ENCODE measurements at places on chromosomes 2 and 18.

- DNase-seq, result no peak
Measured at GRCh38 chr2:8578335-8579244, 103.3 kb upstream of the ID2 start.

DNA sequence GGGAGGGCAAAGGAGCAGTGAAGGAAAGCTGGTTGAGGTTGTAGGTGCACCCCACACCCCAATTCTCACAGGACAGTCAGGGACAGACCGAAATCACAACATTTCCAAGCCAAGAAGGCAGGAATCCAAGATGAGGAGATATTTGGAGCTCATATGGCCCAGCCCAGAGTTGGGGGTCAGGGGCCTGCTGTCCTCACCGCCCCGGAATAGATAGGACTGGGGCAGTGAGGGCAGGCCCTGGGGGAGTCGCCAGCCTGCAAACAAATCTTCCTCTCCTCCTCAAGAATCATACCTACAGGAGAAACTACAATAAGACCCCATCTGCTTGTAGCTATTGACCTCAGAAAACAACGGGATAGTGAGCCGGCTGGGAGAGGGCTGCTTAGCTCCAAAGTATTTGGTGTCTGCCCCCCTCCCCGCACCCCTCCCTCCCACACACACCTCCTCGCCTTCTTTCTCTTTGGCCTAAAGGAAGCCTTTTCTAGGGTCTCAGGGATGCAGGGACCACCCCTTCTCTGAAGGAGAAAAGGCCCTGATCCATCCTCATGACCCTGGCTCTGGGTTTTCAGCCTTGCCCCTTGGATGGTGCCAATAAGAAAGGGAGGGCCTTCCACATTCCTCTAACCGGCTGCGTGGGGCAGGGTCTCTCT is 3.8 kb downstream of the EN1 start:
- no peak for DNase-seq

DNA sequence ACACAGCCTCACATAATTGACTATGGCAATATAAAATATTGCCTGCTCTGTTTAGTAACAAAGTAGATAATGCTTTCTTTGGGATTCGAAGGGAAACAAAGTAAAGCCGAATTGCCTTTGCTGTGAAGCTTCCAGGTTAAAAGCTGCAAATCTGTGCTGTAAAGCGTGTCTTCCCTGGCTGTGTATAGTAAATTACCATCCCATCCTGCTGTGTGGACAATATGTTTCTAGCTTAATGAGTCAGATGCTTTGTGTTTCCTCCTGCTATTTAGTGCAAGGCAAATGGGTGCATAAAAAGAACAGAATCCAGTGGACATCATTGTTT is 265.1 kb downstream of the SOCS6 start:
- DNase-seq, result peak; percentile 59

GRCh38 chr2:218694405-218695145 is 16.1 kb upstream of the TTLL4 start:
- DNase-seq, result no peak

GRCh38 chr2:2452961-2453360 is 121.9 kb upstream of the MYT1L start:
- DNase-seq, result no peak

GRCh38 chr2:183091954-183092345 is 13.4 kb downstream of the DUSP19 start:
- no peak for DNase-seq

GRCh38 chr2:196160101-196160500 is 11.3 kb downstream of the STK17B start:
- no peak for DNase-seq

GRCh38 chr2:218125626-218126080 is at the start of gene CXCR2:
Gene CXCR2 (plus strand): TSS chr2:218126028. CDS start chr2:218134802, 8,774 bp downstream.
- DNase-seq, result no peak

- DNase-seq, result no peak
Measured at GRCh38 chr2:68435615-68436014, 31.5 kb downstream of the FBXO48 start.

GRCh38 chr2:219521066-219521880 is 7.0 kb downstream of the ASIC4 start:
- DNase-seq, result no peak

- no peak for DNase-seq
Measured at GRCh38 chr2:235219048-235219447, 267.2 kb downstream of the SH3BP4 start.

DNA sequence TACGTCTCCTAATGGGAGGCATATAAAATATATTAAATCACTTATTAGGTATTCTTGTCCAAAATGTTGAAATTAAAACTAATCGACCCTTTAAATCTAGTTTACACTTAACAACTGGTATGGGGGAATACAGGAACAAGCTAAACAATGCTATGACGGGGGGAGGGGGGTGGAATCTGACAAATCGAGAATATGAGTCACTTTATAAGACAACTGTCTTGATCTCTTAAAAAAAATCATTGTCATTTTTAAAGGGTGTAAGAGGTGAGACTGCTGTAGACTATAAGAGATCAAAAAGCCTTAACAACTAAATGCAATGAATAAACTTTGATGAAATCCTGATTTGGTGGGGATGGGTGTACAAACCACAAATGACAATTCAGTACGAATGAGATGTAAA is 6.0 kb downstream of the MAP3K2 start:
- DNase-seq, result no peak

- no peak for DNase-seq
Measured at GRCh38 chr18:69250305-69251151, 150.2 kb upstream of the DOK6 start.

- no peak for DNase-seq
Measured at GRCh38 chr18:62464266-62464665, 58.6 kb upstream of the ZCCHC2 start.

GRCh38 chr18:58513615-58514335 is 115.1 kb downstream of the ALPK2 start:
- no peak for DNase-seq

DNA sequence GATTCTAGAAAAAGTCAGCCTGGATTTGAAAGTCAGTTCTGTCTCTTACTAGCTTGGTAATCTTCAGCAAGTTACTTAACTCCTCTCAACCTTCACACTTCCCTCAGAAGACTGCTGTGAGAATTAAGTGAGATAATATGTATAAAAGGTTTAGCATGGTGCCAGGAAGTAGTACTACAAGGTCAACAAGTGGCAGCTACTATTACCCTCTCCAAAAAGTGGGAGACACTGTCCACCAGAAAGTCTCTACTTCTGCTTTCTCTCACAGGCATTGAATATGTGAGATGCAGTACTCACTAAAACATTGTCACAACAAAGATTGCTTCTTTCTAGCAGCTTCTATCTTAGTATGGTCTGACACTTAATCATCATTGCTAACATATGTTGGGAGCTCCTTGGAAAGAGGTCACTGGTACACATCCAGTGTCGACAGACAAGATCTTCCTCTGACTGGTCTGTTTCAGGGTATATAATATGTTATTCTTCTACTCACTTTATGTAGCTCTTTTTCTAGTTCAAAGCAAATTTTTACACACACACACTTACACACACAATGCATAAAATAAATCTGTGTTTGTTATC is 47.9 kb downstream of the DOCK10 start:
- no peak for DNase-seq

GRCh38 chr2:61193670-61194561 is 31.9 kb downstream of the C2orf74 start:
- no peak for DNase-seq

DNA sequence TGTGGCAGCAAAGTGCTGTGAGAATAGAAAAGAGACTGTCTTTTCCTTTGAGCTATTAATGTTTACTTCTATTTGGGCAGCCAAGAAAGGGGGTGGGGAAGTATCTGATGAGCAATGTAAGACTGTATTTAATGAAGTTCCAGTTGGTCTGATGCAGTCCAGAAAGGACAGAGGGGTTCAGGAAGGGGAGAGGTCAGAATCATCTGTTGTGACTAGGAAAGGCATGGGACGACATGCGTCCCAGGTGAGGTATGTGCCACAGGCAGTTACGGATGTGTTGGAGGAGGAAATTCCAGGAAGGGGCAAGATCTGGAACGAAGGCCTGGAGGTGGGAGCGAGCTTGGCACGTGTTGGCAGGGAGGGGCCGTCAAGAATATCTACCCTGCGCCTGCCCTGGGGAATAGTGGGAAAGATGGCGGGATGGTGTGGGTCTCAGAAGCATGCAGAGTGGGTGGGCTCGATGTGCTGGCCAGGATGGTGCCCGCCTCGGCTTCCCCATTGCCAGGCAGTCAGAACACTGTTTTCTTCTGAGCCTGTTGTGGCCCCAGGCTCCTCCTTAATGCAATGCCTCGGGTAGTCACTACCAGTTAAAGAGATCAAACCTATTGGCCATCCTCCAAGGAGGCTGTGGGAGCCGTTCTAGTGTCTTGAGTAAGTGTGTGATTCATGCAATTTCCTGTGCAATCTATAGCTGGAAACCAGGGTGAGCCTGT is 57.8 kb upstream of the TXNDC2 start:
- no peak for DNase-seq

GRCh38 chr2:159002462-159003111 is 34.1 kb downstream of the TANC1 start:
- no peak for DNase-seq

- DNase-seq, result no peak
Measured at GRCh38 chr2:74174909-74175308, 3.8 kb downstream of the MOB1A start.

DNA sequence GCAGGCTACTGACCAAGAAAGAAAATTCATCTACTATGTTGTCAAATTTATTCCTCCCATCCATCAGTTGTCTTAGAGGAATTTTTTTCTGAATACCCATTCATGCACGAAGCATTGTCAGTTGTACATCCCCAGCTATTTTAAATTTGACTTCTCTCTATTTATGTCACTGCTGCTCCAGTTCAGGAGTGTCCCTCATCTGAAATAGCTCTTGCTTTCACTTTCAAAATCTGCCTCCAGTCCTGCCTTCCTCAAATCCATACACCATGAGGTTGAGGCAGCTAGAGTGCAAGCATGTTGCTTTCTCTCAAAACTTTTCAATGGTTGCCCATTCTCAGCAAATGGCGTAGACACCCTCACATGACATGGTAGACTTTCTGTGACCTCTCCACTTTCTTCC is 335.4 kb upstream of the CDH2 start:
- no peak for DNase-seq

- no peak for DNase-seq
Measured at GRCh38 chr2:111698743-111699554, 185.0 kb downstream of the ANAPC1 start.

DNA sequence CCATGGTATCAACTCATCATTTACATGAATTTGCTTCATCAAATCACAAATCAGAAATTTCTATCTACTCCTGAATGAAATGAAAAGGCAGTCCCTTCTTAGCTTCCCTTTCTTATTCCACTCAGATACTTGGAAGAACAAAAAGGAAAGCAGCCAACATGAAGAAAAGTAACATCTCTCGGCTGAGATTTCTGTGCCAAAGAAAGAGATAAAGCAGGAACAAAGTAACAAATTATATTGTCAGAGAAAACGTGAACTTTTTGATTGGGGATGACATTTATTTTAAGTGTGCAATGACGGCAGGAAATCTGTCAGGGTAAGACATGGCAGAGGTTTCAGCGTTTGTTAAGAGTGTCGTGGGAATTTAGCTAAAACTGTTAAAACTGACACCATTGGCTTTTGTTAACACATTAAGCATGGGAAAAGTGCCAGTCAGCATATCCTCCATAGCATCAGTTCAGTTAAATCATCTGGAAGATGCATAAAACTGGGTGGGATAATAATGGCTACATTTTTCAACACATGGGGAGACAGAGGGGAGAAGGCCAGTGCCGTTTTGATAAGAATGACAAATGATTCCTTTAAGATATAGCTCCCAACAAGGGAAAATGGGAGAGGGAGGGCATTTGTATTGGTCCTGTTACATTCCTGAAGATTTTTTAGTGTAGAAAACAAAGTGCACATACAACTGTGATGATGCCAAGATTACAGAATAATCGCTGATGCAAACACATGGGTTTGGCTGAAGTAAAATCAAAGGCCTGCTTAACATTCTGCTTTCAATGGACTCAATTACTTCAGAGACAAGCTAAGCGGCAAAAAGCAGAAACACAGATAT is 211.6 kb downstream of the ZNF521 start:
- DNase-seq, result no peak

DNA sequence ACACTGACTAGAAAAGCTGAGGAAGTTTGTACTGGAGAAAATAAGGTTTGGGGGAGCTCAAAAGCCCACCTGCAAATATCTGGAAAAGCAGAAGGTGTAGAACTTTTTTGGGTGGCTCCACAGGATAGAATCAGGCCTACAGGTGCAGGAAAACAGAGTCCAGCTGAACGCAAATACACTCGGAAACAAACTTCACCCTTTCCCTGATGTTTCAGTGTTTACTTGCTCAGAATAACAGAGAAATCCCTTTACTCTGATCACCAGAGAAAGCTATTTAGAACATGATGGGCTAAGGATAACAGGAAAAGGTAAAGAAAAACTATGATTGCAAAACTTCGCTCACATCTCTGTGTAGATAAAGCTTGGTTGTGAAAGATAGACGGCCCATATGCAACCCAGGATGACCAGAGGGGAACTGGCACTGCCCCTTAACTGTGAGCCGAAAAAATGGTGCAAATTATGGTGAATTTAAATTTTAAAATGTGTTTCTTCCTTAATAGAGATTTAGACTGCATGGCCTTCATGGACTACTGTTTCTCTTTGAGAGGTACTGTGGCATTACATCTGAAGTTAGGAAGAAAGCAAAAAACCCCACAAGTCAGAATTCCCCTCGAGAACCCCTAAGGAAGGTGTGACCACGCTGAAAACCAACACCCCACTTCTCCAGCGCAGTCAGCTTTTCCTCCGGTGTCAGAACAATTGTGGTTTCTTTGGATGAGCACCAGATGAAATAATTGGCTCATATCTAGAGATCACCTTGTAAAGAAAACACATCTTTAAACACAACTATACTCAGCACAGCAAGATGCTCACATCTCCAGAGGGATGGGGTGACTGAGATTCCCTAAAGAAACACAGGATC is 84.5 kb upstream of the TMEM247 start:
- no peak for DNase-seq

DNA sequence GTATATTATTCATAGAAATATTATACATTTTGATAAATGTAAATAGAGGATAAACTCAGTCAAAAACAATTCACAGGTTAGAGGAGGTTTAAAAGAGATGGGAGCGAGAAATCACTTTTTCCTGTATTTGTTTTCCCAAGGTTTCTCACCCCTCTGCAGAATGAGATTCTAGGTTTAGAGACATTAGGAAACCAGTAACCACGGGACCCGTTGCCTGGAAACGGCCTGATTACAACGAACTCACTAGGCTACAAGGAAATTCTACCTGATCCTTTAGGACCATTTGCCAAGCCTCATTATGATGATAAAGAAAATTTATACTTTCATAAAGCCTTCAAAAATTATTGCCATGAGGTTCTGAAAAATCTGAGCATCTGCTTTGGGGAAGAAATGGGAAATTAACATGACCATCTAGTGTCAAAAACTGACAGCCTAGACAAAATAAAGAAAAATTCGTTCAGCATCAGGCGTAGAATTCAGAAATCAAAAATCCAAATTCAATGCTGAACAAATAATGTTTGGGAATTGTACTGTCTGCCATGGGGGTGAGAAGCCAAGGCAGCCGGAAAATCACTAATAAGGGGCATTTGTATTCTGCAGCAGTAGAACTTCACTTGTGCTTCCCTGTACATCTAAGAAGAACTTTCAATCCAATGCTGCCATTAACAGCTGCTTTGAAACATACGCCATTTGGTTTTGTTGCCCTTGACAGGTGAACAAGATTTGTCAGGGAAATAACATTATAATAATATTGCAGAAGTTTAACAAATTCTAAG is 262.3 kb downstream of the NRXN1 start:
- DNase-seq, result peak; percentile 14

GRCh38 chr2:132789066-132789465 is 119.1 kb upstream of the LYPD1 start:
- no peak for DNase-seq

All from NCI-H1417 treated with DMSO at 0.1 percent for 48 hours (cell line).